ENCODE measurements at places on chromosomes 7 and 10.

- no peak for DNase-seq
These were observed 53.1 kb upstream of the ZNRF2 start for GRCh38 chr7:30231271-30231670.

GRCh38 chr10:29600821-29601220 is 34.0 kb downstream of the SVIL start:
- DNase-seq = no peak

- no peak for DNase-seq
These were observed 99.8 kb upstream of the MDFIC start for GRCh38 chr7:114822131-114822530.

DNA sequence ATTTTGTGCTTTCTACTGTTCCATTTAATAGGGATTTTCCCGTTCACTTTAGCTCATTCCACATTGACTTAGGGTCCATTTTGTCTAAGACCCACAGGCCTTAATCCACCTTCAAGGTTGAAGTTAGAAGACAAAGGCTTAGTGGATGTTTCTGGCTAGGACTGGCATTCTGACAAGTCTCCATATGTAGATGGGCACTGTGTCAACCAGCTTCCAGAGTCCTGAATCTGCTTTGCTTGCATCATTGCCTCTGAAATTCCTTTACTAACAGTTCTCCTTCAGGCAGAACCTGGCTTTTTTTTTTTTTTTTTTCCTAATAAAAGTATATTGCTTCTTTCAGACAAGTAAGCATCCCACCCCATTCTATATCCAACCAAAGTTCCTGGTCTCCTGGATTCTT is 69.6 kb upstream of the PDCD4 start:
- DNase-seq = no peak

DNA sequence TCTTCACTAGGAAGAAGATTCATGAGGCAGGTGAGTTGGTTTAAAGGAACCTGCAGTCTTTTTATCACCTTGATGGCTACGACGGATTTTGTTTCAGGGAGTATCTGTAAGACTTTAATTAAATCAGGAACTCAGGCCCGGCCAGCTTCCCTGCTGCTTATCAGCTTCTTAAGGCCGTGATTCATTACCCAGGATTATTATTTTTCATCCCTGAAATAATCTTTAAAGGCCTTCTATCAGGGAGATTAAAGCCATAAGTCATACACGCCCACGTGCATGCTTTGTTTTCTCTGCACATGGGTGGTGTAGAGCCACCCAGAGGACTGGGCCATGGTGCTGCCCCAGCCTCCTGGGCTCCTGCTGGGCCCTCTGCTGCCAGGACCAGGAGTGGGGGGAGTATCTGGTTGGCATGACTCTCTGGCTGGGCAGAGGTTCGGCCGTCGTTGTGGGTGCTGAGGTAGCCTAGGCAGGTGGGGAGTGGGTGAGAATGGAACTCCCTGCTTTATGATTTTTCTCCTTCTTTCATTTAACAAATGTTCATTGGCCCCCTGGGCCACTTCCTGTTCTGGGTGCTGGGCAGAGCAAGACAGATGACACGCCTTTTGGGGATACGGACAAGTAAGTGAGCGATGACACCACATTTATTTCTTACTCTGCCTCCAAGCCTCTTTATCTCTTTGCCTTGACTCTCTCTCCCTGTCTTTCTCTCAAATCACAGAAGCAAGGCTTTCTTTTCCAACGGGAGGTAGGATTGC is 39.0 kb upstream of the PCBD1 start:
- no peak for DNase-seq
